ENCODE measurements at places on chromosomes 5 and 9. TPM values are rescaled to one million over a fixed set of nuclear protein-coding genes. Genes with fewer than 3 reads are reported as not detected.

DNA sequence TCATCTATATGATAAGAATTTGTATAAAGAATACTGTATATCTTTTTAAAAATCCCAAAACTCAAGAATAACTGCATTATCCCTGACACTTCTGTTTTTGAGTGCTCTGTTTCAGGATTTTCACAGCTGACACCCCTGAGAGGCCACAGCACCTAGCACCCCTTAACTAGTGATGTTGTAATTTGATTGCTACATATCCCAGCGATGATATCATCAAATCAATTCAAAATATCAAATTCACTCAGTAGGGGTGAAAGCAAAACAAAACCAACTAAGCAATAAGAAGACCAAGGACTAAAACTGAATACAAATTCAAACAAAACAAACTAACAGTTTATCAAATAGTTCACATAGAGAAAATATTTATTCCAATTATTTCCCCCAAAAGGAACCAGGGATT is 184.3 kb downstream of the MCTP1 start:
- no peak for DNase-seq

Gene OTULIN
- 35.6 TPM for total RNA-seq

GRCh38 chr9:35272989-35273388 is 111.2 kb downstream of the UNC13B start:
- DNase-seq = no peak

Gene SPRY4
- 23.6 TPM for total RNA-seq
